ENCODE measurements at places on chromosomes 1 and 21. TPM values are rescaled to one million over a fixed set of nuclear protein-coding genes. Genes with fewer than 3 reads are reported as not detected.

GRCh38 chr1:191699343-191699742, 458.9 kb upstream of the RGS18 start:
- H3K4me3 ChIP-seq = no peak overlapping the region
- H3K27ac ChIP-seq = no peak overlapping the region
- no peaks in the 10 kb centered on the region for H3K27me3 ChIP-seq
- no peaks in the 10 kb centered on the region for H3K36me3 ChIP-seq

DNA sequence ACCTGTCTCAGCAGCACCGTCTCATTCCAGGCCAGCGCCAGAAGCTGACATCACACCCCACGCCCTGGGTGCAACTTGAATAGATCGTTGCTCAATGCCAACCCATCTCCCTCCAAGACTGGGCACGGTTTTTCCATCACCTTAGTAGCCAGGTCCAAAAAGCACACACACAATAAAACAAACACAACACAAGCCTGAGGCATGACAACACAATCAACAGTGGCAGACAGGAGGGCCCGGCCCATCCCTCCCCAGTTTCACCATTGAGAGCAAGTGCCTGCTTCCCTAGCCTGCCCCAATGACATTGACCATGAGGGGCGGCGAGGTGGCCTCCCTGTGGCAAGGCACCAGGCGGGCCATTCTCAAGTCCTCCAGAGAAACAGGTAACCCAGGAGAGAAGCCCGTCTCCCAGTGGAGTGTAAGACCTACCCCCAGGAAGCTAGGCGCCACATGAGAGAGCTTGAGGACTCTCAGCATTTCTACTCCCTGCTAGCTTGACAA, 2.7 kb downstream of the IFFO2 start:
- peak overlapping the region; percentile 86 for H3K4me3 ChIP-seq
- no peak for DNase-seq

DNA sequence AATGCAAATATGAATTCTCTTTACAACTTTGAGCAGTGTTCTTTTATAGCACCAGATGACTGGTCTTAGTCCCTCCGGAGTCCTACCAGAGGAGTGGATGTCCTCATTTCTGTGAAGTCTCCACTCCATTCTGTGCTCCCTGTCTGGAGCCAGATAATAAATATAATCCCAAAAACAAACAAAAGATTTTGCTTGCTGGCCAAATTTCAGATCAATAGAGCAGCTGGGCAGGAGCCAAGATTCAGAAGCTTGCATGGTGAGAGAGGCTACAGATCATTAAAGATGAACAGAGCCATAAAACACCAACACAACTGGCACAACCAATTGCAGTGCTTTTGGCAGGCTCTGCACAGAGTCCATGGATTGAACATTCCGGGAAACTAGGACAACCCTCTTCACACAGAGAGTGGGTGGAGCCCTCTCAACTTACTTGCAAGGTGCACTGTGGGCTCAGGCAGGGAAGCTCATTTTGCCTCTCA, 231.5 kb upstream of the SNX7 start:
- no peak overlapping the region for H3K4me3 ChIP-seq
- H3K27ac ChIP-seq = no peak overlapping the region
- no peaks in the 10 kb centered on the region for H3K36me3 ChIP-seq
- no peaks in the 10 kb centered on the region for H3K4me1 ChIP-seq
- no peak for DNase-seq
- H3K27me3 ChIP-seq = peaks cover 2% of the 10 kb centered on the region

DNA sequence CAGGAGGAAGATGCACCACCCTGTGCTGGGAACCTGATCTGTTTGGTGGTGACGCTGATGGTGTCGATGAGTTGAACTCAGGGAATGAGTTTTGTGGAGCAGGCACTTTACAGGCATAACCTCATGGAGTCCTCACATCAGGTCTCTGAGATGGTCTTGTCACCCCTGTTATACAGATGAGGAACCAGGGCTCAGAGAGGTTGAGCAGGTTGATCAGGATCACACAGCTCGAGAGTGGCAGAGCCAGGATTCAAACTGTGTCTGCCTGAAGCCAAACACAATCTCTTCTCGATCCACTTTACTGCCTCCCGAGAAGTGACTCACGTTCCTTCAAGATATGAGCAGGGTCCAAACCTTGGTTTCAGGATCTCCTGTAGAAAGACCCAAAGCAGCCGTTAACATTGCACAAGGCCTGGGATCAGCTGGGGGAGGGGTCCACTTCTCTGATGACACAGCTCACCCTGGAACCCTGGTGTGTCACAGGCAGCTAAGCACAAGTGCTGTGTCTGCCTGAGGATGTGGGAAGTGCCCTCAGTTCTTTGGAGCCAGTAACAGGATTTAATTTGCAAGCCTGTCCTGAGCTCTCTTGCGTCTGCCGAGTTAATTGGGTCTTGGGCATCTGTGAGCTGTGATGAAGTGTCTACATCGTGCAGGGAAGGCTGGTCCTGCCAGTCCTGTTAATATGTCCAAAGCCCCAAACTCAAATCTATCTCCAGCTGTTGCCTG, 65.4 kb upstream of the STUM start:
- no peak for DNase-seq
- H3K36me3 ChIP-seq = no peaks in the 10 kb centered on the region
- H3K4me1 ChIP-seq = peaks cover 6% of the 10 kb centered on the region
- H3K27ac ChIP-seq = no peak overlapping the region
- peaks cover 41% of the 10 kb centered on the region for H3K27me3 ChIP-seq

- peaks cover 12% of the 10 kb centered on the region for H3K36me3 ChIP-seq
- H3K4me1 ChIP-seq = peaks cover 8% of the 10 kb centered on the region
- no peak overlapping the region for H3K27ac ChIP-seq
- DNase-seq = no peak
- no peak overlapping the region for H3K4me3 ChIP-seq
Observed at GRCh38 chr1:170533298-170533697, 1.3 kb downstream of the GORAB start.

DNA sequence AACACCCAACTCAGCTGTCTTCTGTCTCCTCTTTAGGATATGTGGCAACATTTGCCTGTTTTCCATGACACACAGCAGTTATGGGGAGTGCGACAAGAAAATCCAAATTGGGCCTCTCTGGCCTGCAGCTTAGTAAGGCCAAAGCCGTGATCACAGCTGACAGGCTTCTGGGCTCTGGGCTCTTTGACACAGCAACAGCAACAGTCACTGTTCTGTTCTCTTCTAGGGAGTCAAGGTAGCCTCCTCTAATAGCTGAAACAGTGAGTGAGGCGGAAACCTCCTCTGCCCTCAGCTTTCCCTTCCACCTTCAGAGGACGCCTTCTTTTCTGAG, 19.0 kb downstream of the CLCA1 start:
- no peak for DNase-seq
- H3K4me1 ChIP-seq = no peaks in the 10 kb centered on the region
- H3K36me3 ChIP-seq = no peaks in the 10 kb centered on the region
- peaks cover 4% of the 10 kb centered on the region for H3K27me3 ChIP-seq

DNA sequence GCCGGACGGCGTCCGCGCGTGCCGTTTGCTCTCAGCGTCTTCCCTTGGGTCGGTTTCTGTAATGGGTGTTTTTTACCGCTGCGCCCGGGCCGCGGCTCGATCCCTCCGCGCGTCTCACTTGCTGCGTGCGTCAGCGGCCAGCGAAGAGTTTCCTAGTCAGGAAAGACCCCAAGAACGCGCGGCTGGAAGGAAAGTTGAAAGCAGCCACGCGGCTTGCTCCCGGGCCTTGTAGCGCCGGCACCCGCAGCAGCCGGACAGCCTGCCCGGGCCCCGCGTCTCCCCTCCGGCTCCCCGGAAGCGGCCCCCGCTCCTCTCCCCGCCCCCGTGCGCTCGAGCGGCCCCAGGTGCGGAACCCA, 159.8 kb downstream of the RUNX1 start:
- peaks cover 35% of the 10 kb centered on the region for H3K36me3 ChIP-seq
- DNase-seq = peak; percentile 60
- peaks cover 37% of the 10 kb centered on the region for H3K4me1 ChIP-seq
- peak overlapping the region; percentile 98 for H3K27ac ChIP-seq
- H3K27me3 ChIP-seq = no peaks in the 10 kb centered on the region
- peak overlapping the region; percentile 91 for H3K4me3 ChIP-seq

DNA sequence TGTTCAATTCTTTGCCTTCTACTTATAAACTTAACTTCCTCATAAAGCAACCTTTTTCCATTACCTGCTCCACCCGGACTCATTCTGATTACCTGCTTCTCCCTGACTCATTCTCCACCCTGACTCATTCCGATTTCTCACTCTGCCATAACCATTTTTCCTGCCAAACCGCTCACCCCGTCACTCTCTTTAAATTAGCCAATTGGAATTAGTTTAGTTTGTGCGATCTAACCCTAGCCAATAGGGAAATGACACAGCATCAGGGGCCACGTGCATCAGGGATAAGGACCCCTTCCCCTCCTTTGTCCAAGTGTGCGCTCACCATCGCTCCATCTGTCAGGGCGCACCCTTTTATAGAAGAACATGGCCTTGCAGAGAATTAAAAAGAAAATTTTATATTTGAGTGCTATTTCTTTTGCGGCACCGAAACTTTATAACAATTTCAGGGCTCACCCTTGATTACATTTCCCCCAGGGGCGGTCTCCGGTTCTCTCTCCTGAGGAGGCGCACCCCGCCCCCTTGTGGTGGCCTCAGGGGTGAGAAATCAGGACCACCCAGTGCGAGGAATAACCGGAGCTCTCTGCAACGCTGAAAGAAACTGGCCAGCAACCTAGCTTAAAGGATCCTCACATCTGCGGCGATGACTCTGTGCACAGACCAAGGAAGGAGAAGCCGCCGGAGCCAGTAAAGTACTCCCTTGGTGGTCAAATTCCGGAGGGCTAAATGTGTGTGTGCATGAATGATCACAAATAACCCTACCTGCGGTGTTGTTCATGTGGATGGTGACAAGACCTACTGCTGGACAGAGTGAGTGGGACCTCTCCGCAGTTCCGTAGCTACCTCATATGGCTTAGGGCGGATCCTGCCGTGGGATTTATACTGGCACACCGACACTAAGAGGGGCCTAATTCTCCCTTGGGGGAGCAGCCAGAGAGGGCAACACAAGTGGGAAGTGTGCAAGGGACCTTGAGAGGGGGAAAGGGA, 30.3 kb upstream of the CBR3 start:
- no peak for DNase-seq
- peak overlapping the region; percentile 67 for H3K4me3 ChIP-seq
- no peaks in the 10 kb centered on the region for H3K36me3 ChIP-seq

Gene LRRC53
- not detected for total RNA-seq

- H3K27ac ChIP-seq = no peak within 1 kb of the TSS
- peak; percentile 17 for DNase-seq
- no peaks in the 10 kb centered on the region for H3K36me3 ChIP-seq
- no peak within 1 kb of the TSS for H3K4me3 ChIP-seq
Observed at GRCh38 chr1:17119076-17119772, at the start of gene PADI2. PADI2 (minus strand) TSS chr1:17119451; CDS start chr1:17119371, 80 bp downstream.

DNA sequence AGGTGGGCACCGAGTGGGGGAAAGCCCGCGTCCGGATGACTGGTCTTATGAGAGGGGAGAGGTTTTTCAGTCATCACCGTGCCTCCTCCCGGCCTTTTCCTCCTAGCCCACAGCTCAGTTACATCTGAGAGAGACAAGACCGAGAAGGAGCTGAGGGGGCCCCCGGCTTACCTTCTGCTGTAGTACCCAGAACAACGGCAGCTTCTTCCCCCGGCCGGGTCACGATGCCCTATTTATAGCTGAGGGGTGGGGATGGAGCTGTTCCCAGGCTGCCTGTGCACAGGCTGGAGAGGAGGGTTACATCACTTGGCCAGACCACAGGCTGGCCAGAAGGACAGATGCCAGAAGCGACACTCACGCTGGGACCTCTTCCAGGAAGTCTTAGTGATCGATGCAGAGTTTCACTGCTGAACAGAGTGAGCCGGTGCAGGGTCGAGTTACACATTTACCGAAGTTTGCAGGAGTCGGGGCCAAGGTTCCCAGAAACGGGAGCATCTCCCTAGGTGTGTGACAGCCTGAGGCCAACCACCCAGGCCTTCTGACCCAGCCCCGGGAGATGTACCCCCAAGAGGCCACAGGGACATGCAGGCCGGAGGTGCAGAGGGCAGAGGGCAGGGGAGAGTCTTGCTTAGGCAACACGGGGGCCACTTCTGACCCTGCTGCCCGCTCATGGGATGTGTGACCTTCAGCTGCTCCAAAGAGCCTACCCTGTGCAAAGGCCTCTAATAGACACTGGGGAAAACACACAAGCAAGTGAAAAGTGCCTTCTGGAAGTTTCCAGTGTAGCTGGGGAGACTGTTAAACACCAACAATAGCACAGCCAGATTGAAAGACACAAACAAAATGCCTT, at the start of gene AGT:
AGT (minus strand) TSS at position 208 of the 850 bp plus-strand sequence. CDS start 3,299 bp downstream, outside the sequence.
- peaks cover 4% of the 10 kb centered on the region for H3K27me3 ChIP-seq
- no peak for DNase-seq
- H3K27ac ChIP-seq = no peak within 1 kb of the TSS
- no peak within 1 kb of the TSS for H3K4me3 ChIP-seq
- no peaks in the 10 kb centered on the region for H3K4me1 ChIP-seq
- no peaks in the 10 kb centered on the region for H3K36me3 ChIP-seq

DNA sequence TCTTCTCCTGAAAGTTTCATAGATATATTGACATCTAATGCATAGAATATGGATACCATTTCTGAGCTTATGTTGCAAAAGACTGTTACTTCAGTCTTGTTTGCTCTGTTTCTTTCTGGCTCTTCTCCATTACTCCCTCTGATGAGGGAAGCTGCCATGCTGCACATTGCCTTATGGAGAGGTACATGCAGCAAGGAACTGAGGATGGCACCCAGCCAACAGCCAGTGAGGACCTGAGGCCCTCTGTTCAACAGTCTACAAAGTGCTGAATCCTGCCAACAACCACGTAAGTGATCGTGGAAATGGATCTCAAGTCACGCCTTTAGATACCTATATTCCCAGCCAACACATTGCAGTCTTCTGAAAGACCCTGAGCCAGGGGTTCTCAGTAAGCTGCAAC, 66.6 kb upstream of the ADAMTS5 start:
- H3K4me3 ChIP-seq = no peak overlapping the region
- no peaks in the 10 kb centered on the region for H3K27me3 ChIP-seq
- no peak overlapping the region for H3K27ac ChIP-seq
- no peak for DNase-seq
- H3K4me1 ChIP-seq = no peaks in the 10 kb centered on the region

Gene HSD3B1
- total RNA-seq = not detected

Gene E2F2
- 17.2 TPM for total RNA-seq

Gene PGLYRP3
- total RNA-seq = not detected

- H3K27me3 ChIP-seq = no peaks in the 10 kb centered on the region
- no peak for DNase-seq
- H3K36me3 ChIP-seq = no peaks in the 10 kb centered on the region
- H3K27ac ChIP-seq = no peak overlapping the region
Observed at GRCh38 chr1:69994241-69994640, 211.1 kb downstream of the LRRC40 start.

- no peak overlapping the region for H3K4me3 ChIP-seq
- H3K4me1 ChIP-seq = no peaks in the 10 kb centered on the region
- DNase-seq = no peak
- H3K27me3 ChIP-seq = no peaks in the 10 kb centered on the region
Observed at GRCh38 chr1:222994511-222995235, 148.4 kb downstream of the TLR5 start.

Gene SOX13
- 0.71 TPM for total RNA-seq

- H3K27ac ChIP-seq = no peak overlapping the region
- DNase-seq = no peak
- no peaks in the 10 kb centered on the region for H3K4me1 ChIP-seq
- no peaks in the 10 kb centered on the region for H3K36me3 ChIP-seq
- H3K4me3 ChIP-seq = no peak overlapping the region
Observed at GRCh38 chr1:30184393-30185141, 538.8 kb downstream of the MATN1 start.

GRCh38 chr1:197862221-197862620, 40.2 kb upstream of the C1orf53 start:
- DNase-seq = no peak
- H3K4me1 ChIP-seq = no peaks in the 10 kb centered on the region
- no peak overlapping the region for H3K27ac ChIP-seq
- no peak overlapping the region for H3K4me3 ChIP-seq
- no peaks in the 10 kb centered on the region for H3K36me3 ChIP-seq

- H3K4me1 ChIP-seq = peaks cover 43% of the 10 kb centered on the region
- H3K27ac ChIP-seq = no peak overlapping the region
- H3K4me3 ChIP-seq = no peak overlapping the region
- H3K36me3 ChIP-seq = no peaks in the 10 kb centered on the region
- H3K27me3 ChIP-seq = no peaks in the 10 kb centered on the region
- DNase-seq = no peak
Observed at GRCh38 chr1:212235857-212236256, 49.4 kb upstream of the PPP2R5A start.

All from activated T-helper 2 cell treated with anti-CD3 and anti-CD28 coated beads, Interferon-gamma antibody, Interleukin-2, Interleukin-4, amounts not matched to agents 10 μg/mL and 5 μg/mL and 100 μg/mL, durations not matched to agents 14 hours and 24 hours and 36 hours (primary cell).